ENCODE measurements at places on chromosomes 2 and 18.
A peak's percentile ranks its signal among the peaks of the same experiment; 100 is the strongest.

- DNase-seq = peak; percentile 57
Observed at GRCh38 chr18:40935423-40935822, 1019.6 kb upstream of the PIK3C3 start.

DNA sequence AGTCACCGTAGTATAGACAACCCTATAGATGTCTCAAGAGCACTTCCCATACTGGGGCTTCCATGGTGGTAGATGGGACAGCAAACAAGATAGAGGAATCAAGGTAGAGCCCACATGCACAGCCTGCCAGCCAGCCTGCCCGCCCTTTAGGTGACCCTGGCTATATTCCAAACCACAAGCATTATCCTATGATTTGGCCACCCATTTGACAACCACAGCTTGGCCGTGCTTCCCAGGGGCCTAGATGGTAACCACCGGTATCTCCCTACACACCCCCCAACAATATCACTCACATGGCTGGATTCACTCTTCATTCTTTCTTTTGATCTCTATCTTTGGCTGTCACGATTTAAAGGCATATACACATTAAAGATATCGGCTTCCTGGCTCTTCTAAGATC is 85.3 kb downstream of the CDK15 start:
- no peak for DNase-seq

- no peak for DNase-seq
Observed at GRCh38 chr18:47799376-47799775, 131.1 kb downstream of the SMAD2 start.

GRCh38 chr2:235839974-235840373 is 328.2 kb downstream of the GBX2 start:
- DNase-seq = no peak

DNA sequence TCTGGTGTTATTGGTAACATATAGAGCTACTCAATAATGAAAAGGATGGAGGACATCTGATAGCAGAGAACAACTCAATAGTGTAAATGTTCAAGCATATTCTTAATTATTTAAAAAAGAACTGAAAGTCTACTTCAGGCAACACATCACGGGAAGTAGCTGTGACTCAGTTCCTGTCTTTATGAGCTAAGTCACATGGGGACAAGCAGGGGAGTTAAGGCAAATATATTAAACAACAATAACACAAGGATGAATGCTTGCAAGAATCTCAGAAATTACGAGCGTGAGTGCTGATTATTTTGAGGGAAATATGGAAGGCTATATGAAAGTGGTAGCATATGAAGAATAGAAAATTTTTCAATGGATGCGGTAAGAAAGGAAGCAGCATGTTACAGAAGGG is 4.0 kb upstream of the HNMT start:
- DNase-seq = peak; percentile 37

- no peak for DNase-seq
Observed at GRCh38 chr2:231300722-231301076, 94.8 kb upstream of the B3GNT7 start.
